H54 (cell line): ENCODE measurements at places on chromosomes 16 and 17.

GRCh38 chr16:30429418-30429677, 482 bp downstream of the DCTPP1 start:
- no peak for DNase-seq

DNA sequence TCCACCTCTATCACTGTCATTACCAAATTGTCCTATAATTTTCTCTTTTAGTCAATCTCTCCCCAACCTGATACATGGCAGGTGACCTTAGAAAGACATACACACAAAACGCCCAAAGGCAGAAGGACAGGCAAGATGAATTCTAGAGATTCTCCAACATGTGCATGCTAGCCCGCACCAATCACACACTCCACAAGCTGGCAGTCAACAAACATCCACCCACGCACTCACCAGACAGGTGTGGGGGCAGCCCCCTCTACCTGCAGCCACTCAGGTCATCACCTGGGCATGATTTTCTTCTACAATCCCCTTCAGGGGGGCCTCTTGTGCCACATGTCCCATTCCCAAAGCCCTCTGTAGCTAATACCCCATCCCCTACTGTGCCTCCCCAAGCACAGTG, 9.5 kb downstream of the MPP2 start:
- no peak for DNase-seq

DNA sequence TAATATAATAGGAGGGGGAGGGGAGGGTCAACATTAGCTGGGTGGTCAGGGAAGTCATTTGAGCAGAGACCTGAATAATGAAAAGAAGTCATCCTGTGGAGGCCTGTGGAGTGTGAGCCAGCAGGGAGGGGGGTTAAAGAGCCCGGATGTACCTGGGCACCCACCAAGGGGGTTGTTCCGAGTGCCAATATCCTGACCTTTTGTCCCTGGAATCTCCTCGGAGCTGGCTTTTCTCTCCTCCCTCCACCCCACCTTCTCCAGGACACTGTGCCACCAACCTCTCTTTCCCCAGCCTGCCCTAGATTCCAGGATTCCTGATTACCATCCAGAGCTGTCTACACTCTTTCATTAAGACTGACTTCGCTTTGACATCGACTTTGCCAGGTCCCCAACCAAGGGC, 6.2 kb downstream of the SHBG start:
- DNase-seq: no peak

DNA sequence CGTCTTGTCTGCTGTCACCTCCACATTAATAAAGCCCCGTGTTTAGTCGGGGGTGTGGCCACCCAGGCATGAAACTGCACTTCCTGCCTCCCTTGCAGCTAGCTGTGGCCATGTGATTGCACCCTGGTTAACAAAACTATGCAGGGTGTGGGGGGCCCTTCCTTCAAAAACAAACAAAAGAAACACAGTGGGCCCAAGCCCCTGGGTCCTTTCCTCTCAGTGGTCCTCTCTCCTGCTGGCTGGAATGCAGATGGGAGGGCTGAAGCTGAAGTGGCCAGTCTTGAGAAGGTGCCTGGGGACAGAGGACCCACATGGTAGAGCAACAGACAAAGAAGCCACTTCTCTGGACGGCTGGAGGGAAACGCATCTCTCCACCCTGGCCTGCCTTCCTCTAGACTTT, 38.0 kb upstream of the FOXF1 start:
- no peak for DNase-seq

DNA sequence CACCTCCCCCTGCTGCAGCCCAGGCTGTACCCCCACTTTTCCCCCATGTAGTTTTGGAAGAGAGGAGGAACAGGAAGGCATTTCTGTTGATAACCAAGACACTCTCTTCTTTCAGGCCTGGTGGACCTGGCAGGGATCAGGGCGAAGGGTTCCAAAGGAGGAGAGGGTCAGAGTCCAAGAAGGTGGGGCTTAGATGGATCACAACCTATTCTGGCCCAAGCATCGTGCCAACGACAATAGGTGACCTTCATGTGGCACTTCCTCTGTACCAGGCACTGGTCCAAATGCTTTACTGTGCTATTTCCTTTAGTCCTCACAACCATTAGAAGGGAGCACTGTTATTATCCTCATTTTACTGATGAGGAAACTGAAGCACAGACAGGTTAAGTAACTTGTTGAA, 84.3 kb downstream of the TMEM132E start:
- no peak for DNase-seq

DNA sequence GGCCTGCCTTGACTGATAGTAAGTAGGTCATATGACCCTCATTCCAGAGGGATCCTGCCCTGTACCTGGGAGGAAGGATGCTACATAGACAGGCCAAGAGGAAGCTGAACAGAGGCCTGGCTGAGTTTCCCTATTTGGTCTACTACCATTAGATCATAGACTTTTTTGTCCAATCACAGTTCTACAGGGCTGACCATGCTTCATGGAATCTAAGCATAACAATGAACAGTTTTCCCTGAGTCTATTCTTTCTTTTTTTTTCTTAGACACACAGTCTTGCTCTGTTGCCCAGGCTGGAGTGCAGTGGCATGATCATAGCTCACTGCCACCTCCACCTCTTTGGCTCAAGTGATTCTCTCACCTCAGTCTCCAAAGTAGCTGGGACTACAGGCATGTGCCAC, 3.9 kb downstream of the GPR179 start:
- no peak for DNase-seq

DNA sequence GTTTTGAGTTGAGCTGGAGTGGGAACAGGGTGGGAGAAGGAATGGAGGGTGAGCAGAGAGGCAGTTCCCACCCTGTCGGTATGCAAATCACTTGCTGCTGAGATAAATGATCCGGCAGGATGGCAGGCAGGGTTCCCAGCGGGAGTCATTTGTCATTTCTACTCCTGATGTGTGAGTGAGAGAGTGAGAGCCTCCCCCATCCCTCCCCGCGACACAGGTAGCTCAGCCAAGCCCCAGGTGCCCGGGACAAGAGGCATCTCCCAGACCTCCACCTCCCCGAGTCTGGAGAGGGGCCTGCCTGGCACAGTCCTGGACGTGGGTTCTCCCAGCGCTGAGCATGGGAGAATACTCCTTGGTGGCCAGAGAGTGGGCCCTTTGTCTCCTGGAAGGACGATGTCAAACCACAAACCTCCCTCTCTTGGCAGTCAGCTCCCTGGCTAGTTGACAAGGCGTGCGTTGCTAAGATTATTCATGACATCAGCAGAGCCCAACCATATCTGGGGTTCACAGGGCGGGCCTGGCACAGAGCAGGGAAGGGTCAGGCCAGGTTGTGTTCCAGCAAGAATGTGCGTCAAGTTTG, 33.7 kb upstream of the TNRC6C start:
- no peak for DNase-seq

DNA sequence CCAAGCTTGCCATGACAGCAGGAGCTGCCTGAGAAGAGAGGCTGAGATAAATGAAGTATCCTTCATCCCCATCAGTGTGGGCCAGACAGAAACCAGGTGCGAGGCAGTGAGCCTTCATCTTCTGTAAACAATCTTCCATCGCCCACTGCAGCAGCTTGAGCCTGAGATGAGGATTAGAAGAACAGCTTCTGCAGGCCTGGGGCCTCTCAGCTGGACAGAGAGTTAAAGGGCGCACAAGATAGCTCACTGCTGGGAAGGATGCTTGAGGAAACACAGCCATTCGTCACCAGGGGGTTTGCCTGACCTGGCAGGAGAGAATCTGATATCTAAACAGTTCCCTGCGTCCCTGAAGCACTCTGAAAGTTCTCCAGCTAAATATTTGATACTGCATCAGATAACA, 27.1 kb downstream of the HOXB1 start:
- no peak for DNase-seq

GRCh38 chr17:57211543-57211942, 44.8 kb upstream of the MSI2 start:
- peak; percentile 48 for DNase-seq

DNA sequence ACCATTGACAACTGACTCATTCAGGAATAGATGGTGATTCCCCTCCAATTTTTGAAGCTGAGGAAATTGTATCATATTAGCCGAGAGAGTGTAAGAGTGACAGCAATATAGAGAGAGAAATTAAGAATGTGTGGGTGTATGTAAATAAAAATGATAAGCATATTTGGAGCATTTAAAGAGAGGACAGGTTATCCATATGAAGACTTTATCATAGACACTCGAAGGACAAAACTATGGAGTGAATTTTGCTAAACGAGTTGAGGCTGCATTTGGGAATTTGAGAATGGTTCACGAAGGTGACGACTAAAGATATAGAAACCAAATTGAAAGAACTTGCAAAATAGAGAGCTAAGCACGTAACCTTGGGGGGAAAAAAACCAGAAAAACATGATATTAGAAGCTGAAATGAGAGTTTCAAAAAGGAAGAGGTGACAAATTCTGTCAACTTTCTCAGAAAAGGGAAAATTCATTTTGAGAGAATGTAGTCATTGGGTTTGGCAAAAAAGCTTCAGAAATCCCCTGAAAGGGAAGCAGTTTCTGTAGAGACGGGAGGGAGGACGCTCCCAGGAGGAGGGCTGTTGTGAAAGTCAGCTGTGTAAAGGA, 129.7 kb downstream of the KCNJ2 start:
- DNase-seq: no peak
